CD4-positive, alpha-beta T cell treated with Interleukin-1 beta for 1 hour (primary cell): ENCODE measurements at places on chromosomes 1 and 21.

DNA sequence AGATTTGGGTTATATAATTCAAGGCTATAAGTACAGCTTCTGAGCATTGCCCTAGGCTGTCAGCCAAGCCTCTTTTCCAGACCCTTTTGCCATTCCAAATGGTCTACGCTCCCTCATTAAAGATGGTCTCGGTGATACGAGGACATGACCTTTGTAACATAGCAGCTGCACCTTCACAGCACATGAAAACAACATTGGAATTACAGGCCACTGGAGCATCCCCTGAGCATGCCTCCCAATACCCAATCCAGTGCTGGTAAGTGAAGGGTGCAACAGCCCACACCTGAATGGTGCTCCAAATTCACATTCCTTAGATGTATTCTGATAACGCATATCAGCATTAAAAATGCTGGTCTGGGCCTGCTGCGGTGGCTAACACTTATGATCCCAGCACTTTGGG, 20.1 kb upstream of the PTPRF start:
- DNase-seq: no peak

DNA sequence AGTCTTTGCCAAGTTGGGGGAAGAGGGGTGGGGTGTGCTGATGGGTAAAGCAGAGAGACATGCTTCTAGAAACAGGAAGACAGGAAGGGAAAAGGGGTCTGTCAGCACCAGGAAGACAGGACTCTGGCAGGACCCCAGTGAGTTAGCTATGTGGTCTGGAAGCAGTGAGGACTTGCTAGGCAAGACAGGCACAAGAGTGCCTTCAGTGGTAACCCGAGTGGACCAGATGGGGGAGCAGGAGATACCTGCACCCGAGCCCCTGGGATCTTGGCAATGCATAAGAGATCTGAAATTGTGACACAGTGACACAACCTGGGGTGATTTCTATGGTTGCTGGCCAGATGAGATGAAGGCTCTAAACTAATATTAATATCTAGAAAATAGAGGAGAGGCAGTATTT, 7.0 kb downstream of the TLR5 start:
- no peak for DNase-seq

DNA sequence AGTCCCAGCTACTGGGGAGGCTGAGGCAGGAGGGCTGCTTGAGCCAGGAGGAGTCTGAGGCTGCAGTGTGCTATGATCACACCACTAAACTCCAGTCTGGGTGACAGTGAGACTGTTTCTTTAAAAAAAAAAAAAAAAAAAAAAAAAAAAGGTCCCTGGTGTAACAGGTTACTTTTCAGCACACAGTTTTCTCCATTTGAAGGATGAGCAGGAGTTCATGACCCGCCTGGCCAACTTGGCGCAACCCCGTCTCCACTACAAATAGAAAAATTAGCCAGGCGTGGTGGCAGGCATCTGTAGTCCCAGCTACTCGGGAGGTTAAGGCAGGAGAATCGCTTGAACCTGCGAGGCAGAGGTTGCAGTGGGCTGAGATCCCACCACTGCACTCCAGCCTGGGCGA, 12.4 kb downstream of the HNRNPR start:
- no peak for DNase-seq

GRCh38 chr1:51341876-51342496, 11.6 kb upstream of the TTC39A start:
- DNase-seq: no peak

- DNase-seq: no peak
Measured at GRCh38 chr1:50847303-50847702, 112.8 kb downstream of the FAF1 start.

GRCh38 chr1:5738911-5739462, 253.2 kb downstream of the NPHP4 start:
- DNase-seq: no peak

DNA sequence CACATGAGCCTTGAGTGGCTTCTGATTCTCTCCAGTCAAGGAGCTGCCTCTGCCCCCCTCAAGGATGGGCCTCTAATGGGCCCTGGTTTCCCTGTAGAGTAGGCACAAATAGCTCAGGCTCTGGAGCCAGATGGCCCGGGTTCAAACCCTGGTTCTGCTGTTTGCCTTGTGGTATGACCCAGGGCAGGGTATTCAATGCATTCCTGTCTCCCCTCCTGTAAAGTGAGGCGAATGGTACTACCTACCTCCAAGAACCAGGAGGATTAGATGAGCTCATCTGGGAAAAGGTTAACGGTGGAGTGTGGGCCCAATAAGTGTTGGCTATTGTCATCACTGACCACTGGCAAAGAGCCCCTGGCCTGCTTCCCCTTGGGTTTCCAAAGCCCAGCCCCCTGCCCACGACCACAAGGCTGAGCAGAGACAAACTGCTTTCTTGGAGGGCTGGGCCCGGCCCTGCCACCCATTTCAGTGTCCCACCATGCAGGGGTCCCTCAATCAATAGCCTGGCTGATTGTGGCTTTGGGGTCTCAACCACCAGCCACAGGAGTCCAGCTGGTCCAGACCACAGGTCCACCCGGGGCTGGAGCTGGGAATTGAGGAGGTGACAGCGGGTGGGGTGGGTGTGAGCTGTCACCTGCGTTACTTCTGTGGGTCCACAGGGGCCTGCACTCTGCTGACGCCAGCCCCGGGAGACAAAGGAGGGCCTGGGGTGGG, 115.6 kb upstream of the RUNX3 start:
- DNase-seq: no peak

DNA sequence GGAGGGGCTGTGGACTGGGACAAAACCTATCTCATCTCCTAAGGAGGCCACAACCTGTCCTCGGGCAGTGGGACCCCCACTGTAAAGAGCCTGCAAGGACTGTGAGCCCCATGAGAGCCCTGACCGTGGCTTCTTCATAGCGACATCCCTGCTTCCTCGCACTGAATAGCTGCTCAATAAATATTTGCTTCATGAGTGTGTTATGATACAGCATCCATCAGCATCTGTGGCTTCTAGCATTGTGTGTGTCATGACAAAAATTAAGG, 40.5 kb upstream of the CSF3R start:
- DNase-seq: no peak

- no peak for DNase-seq
Measured at GRCh38 chr1:167659450-167659849, 29.4 kb downstream of the RCSD1 start.

DNA sequence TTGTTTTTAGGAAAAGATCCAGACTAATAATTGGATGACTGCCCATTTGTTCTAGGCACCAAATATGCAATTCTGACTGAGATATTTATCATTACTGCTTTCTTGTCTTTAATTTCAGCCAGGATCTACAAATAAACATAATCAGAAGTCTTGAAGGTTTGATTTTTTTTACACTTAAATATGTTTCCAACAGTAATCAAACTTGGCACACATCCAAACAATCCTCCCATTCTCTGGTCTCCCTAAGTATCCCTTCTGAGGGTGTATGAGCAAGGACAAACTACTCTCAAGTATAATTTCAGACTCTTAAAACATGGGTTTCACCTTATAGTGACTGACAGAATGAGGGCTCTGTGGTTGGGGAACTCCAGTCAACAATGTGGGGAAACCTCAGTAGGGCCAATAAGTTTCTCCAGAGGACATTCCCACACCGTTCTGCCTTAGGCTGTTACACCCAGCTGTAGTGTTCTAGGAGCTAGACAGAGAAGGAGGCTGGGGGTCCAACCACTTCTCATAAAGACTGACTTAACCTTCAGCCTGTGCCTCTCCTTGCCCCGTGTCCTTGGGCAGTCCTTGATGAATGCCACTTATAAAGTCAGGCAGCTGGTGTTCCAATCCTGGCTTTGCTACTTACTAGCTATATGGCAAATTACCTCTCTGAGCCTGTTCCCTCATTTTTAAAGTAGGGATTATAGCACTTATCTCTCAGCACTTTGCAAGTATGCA, 1.5 kb upstream of the PALMD start:
- DNase-seq: no peak

GRCh38 chr1:71857862-71858261, 424.5 kb downstream of the NEGR1 start:
- no peak for DNase-seq

- no peak for DNase-seq
Measured at GRCh38 chr1:56527548-56528302, 51.6 kb downstream of the PLPP3 start.

DNA sequence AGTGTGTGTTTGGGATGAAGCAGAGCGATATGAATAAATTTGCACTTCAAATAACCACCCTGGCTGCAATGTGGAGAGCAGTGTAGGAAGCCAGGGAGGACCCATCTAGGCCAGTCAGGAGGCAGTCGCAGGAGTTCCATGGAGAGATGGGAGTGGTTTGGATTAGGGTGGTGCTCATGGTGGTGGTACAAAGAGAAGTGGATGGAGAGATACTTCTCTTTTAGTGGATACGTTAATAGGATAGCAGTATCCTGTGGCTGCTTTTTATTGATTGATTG, 58.2 kb downstream of the MAN1C1 start:
- no peak for DNase-seq

DNA sequence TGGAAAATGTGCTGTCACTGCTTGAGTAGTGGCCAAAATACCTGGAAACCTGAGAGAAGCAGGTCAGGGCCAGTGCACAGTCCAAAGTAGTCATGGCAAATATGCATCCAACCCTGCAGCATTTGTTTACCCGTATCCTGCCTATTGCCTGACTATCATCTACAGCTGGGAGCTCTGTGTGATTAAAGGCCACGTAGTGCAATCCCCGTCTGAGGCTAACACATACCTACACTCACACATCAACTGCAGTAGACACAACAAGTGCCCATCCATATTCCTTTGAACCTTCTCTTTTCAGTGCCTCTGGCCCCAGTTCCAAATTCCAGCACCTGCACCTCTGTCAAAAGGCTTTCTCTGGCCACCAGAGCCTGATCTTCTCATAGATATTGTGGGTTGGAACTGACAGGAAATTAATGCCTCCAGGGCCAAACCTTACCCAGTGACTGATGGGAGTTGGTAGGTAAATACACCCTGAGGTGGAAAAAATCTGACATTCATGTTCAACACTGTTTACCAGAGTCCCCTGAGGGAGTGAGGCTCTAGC, 383.0 kb downstream of the SETD4 start:
- no peak for DNase-seq

DNA sequence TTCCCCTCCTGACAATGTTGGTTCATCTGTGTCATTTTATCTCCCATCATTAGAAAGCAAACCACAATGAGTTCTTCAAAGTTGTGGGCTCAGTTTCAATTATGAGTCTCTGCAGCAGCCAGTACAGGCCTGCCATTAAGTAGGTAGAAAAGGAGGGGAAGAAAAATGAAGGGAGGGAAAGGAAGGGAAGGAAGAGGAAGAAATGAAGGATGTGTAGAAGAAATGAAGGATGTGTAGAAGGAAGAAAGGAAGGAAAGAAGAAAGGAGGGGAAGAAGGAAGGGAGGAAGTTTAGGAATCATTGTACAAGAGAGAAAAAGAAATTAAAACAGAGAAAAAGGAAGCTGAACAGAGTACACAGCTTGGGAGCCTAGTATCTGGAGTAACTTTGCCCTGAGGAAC, 498.3 kb upstream of the DAB1 start:
- no peak for DNase-seq

DNA sequence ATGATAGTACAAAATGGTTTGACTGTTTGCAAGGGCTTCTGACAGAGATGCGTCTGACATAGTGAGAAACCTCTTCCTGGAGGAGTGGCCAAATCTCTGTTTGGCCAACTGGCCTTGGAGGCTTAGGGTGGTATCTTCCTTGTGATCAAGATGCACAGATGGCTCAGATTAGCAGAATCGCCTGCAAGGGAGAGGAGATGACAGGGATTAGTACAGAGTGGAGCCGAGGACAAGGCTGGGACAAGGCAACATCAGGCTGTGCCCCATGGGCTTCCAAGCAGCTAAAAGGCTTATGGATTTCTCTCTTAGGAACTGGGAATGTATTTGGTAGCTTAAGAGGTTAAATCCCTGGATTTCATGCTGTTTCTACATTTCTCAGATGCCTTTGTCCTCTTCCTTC, 379.1 kb downstream of the SIPA1L2 start:
- DNase-seq: no peak

DNA sequence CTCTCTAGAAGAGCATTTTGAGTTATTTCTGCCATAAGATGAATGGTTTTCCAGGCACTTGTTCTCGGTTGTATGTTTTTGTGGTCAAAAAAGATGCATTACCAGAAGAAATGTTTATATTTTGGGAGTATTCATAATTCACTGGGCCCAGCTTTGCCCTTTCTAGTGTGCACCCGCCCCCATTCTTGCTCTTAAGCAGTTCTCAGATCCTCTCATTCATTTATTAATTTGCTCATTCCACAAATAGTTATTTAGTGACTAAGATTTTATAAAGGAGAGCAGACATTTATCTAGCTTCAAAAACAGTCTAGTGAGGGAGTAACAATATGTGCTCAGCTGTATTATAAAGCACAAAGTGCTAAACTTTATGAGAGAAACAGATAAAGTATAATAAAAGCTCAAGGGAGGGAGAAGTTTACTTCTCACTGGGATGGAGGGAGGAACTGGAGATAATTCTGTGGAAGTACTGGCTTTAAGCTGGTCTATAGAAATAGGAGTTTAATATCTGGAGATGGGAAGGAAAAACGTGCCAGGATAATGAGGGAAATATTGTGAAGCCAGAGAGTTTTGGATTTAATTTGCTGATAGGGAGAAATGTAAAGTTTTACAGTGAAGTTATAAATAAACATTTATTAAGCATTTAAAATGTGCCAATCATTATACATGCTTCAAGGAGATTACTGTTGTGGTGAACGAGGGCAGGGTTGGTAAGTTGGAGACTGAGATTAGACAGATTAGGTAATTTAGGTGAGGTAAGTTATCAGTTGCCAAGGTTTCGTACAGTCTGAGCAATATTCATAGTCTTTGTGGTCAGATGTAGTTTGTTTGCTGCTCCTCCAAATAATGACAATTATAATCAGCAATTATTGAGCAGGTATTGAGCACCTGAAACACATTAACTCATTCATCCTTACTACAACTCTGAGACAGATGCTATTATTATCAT, 9.1 kb upstream of the MACF1 start:
- no peak for DNase-seq

GRCh38 chr21:38993561-38993960, 187.8 kb downstream of the ETS2 start:
- no peak for DNase-seq

DNA sequence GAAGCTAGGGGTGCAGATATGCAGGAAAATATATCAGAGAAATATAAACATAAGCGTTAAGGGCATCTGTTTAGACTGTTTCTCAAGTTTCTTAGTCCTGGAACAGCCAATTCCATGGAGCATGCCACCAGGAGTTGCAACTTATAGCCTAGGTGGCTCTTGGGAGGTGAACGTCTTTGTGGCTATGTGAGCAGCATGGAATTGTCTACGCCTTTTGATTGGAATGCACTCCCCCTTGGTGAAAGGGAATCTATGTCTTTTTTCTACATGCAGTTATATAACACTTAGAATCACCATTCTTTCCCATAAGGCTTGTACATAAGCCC, 12.4 kb downstream of the RCSD1 start:
- no peak for DNase-seq
